Activated gamma-delta T cell treated with anti-CD3 and anti-CD28 coated beads, Interleukin-2, amount 50 U/mL, for 16 hours (primary cell): ENCODE measurements at places on chromosomes 7 and 10.

GRCh38 chr10:12333380-12334185 lies 15.8 kb upstream of the CAMK1D start:
- no peak for DNase-seq

DNA sequence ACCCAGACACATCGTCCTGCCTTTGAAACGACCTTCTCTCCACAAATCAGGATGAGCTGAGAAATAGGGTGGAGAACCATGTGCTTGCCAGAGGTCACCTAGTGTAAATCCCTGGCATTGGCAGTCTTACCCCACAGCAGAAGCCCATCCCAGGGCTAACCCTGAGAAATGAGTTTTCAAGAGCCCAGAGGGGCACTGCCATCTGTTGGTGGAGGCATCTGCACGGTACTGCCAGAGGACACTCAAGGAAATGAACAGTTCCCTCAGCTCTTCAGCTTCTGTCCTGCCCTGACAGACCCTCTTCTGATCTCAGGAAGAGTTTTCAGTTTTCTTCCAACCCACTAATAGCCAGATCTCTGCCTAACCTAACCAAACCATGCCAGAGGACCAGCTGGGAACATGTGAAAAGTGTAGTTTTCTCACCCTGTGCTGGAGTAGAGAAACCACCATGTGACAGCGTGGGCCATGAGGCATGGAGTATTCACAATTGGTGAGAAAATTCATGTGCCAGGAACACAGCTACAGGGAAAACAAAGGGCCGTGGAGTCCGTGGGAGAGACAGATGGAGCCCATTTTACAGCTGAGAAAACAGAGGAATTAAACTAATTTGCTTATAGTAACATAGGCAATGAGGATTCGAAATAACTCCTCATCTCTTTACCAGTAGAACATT lies 37.7 kb upstream of the ITPRID1 start:
- DNase-seq: no peak

DNA sequence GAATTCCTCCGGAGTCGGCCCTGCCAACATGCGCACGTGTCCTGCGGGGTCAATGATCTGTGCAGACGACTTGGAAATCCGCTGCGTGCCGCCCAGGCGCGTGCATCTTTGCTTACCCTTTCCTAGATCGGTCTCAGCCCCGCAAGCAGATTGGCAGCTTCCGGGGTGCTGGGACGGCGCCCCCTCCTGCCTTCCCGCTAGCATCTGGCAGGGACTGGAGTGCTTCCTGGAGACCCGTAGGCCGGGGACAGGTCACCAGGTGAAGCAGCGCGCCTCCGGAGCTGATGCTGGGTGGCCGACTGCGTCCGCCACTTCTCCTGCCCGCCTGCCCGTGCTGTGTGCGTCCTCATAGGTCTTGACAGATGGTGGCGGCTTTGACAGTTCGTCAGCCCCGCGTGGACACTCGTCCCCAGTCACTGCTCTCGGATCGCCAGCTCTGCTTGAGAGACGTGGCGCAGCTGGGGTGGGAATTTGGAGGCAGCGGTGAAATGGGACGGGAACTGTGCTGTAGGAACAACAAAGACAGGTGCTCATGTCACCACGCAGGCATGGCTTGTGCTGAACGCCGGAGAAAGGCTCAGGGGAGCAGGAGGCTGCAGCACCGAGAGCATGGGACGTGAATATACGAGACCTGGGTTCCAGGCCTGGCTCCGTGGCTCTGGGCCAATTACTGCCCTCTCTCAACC lies 21.9 kb upstream of the KCNK18 start:
- no peak for DNase-seq

DNA sequence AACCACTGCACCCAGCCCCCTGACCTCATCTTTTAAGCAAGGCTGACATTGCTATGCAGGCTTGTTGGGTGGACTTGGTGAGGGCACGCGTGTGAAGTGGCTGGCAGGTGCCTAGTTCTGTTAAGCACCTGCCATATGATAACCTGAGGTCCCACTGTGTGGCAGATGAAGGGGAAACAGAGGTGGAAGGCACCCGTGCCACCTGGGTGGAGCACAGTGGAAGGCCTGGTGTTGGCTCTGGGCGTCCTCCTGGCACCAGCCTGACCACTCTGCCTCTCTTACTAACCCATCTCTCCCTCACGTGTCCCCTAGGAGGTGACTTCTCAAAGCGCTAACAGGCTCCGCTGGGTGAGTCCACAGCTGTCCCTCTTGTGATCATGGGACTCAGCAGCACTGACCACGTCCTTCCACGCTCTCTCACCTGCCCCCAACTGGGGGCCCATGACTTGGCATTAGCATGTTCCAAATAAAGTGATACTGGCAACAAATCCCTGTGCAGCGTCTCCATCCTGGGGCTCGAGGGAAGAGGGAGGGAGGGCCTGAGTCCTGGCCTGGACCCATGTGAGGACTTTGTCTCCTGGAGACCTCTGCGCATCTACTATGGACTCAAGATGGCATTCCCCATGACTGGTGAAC lies 4.6 kb upstream of the ZNF862 start:
- no peak for DNase-seq
